Trophoblast cell (in vitro differentiated cells and primary cell): ENCODE measurements at places on chromosomes 2 and 18.
A peak's percentile ranks its signal among the peaks of the same experiment; 100 is the strongest.

GRCh38 chr18:74683573-74683972 lies 85.9 kb downstream of the ZNF407 start:
- no peak for DNase-seq

- peak; percentile 97 for DNase-seq
Measured at GRCh38 chr2:235567842-235568241, 74.0 kb downstream of the AGAP1 start.

DNA sequence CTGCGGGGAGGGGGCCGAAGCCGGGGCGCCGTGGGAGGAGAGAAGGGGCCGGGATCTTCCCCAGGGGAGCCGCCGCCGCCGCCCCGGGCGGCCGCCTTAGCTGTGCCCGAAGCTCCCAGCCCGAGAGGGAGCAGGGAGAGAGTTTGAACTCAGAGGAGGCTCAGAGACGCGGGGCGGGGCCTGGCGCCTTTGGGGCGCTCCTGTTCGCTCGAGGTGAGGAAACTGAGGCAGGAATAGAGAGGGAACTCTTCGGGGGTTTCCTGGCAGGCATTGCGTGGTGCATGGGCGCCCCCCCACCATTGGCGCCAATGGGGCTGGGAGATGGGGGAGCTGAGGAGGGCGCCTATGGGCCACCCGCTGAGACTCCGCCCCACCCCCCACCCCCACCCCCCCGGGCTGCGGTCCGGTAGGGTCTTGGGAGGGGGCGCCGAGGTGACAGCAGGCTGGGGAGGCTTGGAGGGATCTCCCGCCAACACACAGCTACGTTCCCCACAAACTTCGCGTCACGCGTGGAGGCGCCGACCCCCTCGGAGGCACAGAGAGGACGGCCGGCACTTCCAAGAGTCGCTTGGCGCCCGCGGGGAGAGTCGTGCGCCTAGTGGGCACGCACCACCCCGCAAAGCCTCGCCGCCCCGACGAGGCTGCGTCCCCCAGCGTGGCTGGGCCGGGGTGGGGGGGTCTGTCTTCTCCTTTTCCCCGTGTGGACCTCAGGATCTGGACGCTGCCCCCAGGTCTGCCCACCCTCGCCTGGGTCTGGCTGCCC lies 680 bp downstream of the CTDSP1 start:
- DNase-seq: no peak

- peak; percentile 87 for DNase-seq
Measured at GRCh38 chr18:57970356-57971095, 73.5 kb upstream of the NEDD4L start.

GRCh38 chr2:141927536-141927935 lies 203.3 kb downstream of the LRP1B start:
- no peak for DNase-seq

DNA sequence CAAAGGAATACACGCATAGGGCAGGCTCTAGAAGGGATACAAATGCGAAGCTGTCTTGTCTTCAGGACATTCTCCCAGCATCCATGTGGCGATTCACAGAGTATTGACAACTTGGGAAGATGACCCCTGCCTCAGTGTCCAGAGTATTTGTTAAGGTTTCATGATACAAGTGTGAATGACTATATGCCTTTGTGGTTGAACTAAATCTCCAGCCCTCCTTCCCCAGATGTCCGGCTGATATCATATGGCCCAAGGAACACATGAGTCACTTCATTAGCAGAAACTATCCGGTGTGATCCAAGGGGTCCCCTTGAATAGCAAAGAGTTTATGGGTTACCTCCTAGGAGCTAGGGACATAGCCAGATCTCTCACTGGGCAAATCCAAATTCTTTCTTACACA lies 151.0 kb downstream of the INSIG2 start:
- no peak for DNase-seq

DNA sequence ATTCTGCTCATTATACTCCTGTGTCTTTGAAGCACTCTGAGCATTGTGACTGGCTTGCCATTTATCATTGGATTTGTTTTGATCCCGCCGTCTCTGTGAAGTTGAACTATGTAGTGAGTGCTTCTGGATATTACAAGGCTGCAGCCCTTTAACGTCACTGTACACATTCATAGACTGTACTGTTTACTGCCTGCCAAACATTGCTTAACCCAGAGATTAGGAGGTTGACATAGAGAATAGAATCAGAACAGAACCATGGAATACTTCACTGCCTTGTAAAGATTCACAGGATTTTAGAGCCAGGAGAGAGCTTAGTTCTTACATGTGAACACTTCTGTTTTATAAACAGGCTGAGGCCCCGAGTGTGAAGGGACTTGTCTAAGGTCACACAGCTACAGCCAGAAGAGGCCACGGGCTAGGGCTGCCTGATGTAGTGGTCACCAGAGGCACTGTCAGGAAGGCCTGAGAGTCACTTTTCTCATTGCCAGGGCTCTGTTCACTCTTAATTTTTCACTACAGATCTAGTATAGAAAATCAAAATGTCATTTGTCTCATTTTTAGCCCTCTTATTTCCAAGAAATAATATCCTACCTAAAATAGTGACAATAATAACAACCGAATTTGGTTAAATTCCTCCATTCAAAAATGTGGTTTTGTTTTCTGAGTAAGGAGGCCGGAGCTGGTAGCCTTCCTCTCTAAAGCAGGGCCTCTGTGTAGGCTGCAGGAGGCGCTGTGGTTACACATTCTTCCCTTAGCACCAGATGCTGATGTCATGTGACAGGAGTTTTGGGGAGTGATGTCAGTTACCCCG lies 87.9 kb downstream of the UGGT1 start:
- peak; percentile 44 for DNase-seq

DNA sequence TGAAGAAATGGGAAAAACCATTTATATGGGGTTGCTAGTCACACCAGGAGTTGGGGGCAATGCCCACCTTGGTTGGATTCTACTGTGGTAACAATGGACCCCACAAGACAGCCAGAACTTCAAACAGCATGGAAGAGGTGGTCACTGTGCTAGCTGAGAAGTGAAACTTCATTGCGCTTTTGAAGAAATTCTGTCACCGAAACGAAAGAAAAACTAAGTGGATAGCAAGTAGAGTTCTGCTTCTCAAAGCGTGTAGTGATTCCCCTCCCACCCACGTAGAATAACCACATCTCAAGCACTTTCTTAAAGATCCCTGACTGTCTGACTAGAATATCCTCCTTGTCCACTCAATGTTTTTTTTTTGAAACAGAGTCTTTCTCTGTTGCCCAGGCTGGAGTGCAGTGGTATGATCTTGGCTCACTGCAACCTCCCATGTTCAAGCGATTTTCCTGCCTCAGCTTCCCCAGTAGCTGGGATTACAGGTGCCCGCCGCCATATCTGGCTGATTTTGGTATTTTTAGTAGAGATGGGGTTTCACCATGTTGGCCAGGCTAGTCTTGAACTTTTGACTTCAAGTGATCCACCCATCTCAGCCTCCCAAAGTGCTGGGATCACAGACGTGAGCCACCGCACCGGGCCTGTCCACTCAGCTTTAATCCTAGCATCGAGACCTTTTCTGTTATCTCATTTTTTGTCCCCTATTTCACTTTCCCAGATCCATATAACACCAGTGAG lies 30.1 kb upstream of the CCL20 start:
- no peak for DNase-seq

DNA sequence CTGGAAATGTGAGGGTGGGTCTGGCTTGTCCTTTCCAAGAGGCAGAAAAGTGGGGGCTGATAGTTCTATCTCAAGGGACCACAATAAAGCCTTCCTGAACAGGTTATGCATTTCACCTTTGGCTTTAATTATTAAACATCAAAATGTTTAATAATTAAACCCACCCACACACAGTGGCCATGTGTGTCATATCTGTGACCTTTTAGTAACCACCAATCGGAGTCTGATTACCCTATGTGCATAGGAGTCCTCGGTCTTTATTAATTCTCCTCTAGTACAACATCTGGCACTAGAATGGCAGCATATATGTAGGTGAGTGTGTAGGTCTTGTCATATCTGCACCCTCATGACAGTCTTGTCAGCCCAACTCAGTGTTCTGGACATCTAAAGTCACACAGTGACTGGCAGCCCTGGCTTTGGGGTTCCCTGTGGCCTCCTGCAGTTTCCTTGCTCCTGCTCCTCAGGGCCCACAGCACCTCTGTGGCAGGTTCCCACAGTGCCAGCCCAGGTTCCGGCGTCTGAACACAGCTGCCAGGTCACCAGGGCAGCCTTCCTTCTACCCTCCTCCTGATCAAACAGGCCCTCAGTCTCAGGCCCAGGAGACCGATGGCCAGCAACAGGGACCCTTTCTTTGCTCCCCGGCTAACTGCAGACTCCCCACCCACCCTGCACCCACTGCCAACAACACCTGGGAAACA lies 100.9 kb downstream of the MTCL1 start:
- DNase-seq: no peak

- no peak for DNase-seq
Measured at GRCh38 chr2:11977766-11978524, 231.5 kb downstream of the LPIN1 start.

DNA sequence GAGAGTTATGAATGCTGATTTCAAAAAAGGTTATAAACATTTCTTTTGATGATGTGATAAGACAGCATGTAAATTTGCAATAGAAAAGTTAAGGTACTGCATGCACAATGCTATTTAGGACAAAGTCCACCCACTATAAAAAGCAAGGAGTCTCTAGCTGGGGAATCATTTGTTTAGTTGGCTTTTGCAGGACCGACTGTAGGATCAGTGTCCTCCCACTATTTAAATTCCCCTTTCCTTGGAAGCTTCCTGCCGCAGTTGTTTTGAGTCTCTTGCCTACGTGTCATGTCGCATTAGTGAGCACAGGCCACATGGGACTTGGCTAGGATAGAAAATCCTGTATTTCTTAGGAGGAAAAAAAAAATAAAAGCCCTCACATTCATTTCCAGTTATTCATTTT lies 13.1 kb downstream of the QPCT start:
- DNase-seq: no peak

DNA sequence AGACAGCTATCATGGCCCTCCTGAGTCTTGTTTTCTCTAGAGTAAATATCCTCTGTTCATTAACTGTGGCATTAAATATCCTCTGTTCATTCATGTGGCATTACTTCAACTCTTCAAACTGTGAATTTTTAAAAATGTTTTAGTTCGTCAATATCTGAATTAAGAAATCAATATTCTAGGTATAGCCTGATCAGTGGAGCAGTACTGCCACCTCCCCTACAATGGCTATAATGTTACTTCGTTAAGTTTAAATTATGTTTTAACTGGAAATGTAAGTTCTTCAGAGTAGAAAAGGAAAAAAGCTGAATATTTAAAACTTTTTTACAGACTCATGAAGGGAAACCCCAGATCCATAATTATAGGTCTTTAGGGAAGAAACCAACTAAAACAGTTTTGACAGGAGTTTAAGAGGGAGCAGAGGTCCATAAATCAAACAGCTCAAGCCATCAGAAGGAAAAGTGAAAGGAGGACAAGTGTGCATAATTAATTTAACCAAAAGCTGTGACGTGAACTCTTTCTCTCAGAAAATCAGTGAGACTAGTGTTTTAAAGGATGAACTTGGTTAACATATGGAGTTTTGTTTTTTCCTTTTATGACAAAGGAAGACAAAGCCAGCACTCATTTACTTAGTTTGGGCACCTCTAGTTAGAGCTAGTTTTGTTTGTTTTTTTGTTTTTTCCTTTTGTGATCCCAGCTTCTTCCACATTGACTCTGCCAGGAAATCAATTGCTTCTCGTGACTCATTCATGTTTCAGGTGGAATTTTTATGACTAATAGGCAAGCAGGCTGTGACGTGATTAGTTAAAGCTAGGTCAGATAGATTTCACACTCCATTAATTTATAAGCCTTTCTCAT lies 44.9 kb downstream of the RBBP8 start:
- no peak for DNase-seq

GRCh38 chr2:177329064-177329463 lies 63.5 kb upstream of the AGPS start:
- no peak for DNase-seq

DNA sequence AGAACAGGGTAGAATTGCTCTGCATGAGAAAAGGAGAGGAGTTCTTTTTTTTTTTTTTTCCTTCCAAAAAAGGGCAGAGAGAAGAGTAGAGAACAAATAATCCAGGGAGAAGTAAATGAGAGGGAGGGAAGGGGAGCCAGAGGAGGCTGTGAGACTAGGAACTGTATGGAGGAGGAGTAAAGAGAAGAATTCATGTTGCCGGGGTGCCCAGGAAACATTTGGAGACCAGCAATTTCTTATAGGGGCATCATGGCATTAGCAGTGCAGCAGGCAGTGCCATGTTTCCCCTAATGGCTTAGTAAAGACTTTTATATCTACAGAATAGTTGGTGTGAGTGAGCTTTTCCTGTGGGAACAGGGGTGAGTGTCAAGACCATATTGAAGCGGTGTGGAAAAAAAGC lies 86.4 kb upstream of the SESTD1 start:
- no peak for DNase-seq

DNA sequence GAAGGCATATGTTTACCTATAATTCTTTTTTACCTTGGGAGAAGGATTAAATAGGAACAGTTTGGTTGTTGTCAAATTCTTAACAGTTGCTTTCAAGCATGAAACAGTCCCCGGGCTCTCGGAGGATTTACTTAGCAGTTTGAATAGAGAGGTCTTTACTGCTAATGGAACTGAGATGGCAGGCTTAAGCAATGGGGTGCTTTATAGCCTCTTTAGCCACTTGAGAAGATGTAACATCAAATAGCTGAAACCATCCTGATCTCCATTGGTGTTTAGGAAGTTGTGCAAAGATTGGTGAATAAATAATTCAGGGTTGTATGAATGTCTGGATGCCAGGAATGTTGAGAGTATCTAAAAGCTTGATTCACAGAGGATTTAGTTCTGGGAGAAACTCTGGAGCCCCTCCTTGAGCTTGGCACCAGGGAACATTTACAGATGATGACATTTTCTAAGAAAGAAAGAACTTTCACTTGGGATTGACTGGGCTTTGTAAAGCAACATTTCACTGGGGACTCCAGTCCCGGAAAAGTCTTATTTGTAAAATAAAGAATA lies 51.9 kb downstream of the PTPRM start:
- no peak for DNase-seq

GRCh38 chr2:24016376-24016761 lies 6.5 kb downstream of the MFSD2B start:
- no peak for DNase-seq

DNA sequence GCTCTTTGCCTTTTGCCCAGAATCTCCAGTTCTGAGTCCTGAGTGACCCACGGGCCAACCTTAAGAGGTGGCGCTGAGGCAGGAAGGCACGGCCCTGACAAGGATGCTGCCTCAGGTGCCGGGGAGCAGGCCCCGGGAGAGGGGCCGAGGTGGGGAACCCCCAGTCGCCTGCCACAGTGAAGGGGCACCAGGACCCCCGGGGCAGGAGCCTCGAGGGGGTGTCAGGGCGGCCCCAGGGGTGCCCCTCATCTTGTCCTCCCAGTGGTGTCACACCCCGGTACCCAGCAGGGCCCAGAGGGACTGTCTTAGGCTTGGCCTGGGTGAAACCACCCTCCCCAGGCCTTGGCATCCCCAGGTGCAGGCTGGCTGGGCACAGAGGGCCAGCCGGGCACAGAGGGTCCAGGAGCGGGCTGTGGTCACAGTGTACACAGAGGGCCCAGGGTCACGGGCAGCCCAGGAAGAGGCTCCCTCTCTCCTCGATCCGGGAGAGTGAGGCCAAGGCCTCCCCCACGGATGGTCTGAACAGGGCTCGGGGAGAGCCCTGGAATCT lies 1.0 kb downstream of the PDCD1 start:
- no peak for DNase-seq

- peak; percentile 15 for DNase-seq
Measured at GRCh38 chr18:54119524-54120019, 104.9 kb downstream of the MBD2 start.
